H4 (cell line): ENCODE measurements at places on chromosomes 1 and 21. TPM values are rescaled to one million over a fixed set of nuclear protein-coding genes. Genes with fewer than 3 reads are reported as not detected.
A peak's percentile ranks its signal among the peaks of the same experiment; 100 is the strongest.

The SLC16A4 gene
- 85.2 and 91.7 TPM in 2 replicates for total RNA-seq

The SPRR1B gene
- not detected in 2 replicates for total RNA-seq

DNA sequence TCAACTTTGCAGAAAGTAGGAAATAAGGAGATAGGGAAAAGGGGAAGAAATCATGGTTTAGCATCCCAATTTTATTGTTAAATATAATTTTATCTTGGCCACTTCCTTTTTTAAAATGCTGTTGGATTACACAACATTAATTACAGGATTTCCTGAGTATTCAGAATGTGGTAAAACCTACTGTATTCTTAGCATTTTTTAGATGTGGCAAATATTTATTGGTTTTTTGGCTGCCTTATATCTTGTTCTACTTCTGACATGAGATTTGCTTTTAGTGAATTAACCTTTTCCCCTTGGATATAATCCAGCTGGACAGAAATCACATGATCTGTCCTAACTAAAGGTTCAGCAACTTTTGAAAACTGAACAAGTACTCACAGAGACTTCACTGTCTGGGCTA is 104.9 kb downstream of the PTGS2 start:
- peak; percentile 38 for DNase-seq

The IFI16 gene
- total RNA-seq: 31.8 and 54.0 TPM in 2 replicates

DNA sequence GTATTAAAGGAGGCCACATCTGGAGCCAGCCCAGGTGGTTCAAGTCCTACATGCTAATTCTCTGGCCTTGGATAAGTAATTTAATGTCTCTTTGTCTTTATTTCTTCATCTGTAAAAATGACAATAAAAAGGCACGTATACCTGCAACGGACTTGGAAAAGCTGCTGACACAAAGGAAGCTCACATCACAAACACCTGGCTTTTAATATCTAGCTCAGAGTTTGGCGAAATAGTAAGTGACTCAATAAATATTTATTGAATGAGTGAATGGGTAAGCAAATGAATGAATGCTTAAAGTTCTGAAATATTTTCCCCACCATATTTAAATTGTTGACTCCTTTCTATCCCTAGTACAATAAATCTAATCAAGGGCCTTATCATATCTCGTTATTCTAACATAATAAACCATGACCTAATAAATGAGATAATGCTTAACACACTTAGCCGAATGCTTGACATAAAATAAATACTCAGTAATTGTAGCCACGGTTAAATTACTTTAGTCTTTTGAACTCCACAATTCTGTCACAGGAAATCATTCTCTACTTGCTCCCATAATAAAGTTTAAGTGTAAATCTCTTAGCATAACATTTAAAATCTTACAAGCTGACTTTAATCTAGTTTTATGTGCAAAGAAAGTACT is 74.7 kb upstream of the PALMD start:
- DNase-seq: no peak

The CR1L gene
- total RNA-seq: not detected in 2 replicates

DNA sequence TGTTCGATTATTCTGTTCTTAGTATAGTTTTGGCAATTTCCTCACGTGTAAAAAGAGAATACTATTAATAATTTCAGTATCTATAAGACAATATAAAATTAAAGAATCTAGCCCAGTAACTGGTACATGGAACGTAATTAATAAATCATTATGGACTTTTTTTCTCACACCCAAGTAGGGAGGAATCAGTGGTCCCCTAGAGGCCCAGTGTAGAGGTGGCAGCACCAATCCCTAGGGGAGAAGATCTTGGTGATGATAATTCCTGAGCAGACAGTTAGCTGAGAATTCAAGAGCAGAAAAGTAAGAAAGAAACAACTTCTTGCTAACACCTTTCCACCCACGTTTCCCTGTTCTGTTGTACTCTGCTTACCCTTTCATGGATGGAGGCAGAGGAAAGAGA is 19.7 kb upstream of the SELE start:
- no peak for DNase-seq

The ZBTB8A gene
- total RNA-seq: 5.1 and 6.6 TPM in 2 replicates

DNA sequence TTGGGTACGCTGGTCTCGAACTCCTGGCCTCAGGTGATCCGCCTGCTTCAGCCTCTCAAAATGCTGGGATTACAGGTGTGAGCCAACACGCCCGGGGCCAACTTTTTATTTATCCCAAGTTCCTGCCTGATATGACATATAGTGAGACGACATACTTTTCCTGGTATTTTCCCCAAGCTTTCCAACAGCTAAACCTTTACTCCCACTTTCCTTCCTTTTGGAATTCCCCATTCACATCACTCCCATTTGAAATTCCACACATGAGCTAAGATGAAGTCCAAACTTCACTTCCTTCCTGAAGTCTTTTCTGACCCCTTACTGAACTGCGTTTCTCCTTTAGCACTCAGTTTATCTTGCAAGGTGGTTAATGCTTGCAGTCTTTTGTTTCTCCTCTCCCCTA is 64.1 kb downstream of the S1PR1 start:
- DNase-seq: no peak

The PDE4B gene
- 7.1 and 9.4 TPM in 2 replicates for total RNA-seq

GRCh38 chr1:154599658-154600057 is 8.3 kb downstream of the ADAR start:
- DNase-seq: no peak

The BSDC1 gene
- 47.0 and 47.5 TPM in 2 replicates for total RNA-seq

DNA sequence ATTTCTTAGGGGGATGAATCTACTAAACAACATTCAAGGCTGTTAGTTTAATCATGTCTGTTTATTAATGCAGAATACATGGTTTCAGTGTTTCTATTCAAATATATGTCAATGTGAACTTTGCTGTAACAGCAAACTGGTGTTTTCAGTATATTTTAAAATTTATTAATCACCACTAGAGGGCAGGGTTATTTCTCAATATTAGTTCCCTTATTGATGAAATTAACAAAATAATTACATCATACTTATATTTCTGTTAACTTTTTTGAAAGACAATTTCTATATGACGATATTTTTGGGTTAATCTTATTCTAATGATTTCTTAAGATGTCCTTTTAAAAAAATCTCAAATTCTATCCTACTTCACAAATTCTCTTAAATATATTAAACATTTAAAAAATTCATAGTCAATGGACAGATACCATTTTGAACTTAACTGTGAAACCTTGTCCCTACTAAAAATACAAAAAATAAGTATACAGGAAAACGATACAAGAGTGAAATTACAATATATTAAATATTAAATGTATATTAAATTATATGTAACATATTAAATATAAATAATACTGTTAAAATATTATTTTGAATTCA is 1034.1 kb upstream of the PRMT6 start:
- no peak for DNase-seq

- no peak for DNase-seq
Measured at GRCh38 chr1:171280599-171280998, 32.3 kb downstream of the FMO1 start.

The LPAR3 gene
- total RNA-seq: 0.27 TPM in 1 of 2 replicates, not detected in the other

The HAPLN2 gene
- not detected in 2 replicates for total RNA-seq

DNA sequence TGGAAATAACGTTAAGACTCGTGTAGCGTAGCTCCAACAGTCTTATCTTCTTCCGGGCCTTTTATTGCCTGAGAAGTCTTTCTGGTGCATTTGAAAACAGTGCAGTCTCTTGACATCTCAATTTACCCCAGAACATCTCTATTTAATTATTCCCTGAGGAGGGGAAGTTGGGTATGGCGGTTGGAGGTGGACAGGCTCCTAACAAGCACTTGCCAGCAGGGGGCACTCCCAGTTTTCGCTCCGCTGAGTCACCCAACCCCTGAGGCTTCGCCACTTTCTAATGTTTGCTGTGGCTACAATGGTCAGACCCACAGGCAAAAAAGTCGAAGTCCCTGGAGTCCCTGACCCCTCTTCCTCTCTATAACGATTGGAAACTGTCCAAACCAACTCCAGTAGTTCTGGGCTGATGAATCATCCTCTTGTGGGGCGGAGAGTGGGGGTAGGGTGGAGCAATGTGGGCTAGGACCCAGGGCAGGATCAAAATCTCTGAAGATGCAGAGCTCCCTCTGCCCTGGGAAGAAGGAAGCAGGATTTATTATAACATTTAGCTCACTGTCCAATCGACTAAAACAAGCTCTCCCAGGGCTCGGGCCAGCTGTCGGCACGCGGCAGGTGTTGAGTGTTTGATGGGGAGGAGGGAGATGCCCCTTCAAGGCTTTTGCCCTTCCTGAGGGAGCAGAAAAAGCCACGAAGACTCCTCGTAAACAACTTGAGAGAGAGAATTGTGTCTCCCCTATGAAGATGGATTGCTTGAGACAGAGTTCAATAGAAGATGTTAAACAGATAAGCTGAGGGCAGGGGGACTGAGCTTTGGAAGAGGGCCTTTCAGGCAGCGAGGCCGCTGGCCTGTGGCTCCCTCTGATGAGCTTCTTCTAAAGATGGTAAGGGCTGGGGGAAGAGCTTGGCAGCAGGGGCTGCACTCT is 85.7 kb downstream of the BRINP2 start:
- DNase-seq: peak; percentile 98

GRCh38 chr1:221961532-221962292 is 219.8 kb upstream of the DUSP10 start:
- peak; percentile 84 for DNase-seq

GRCh38 chr1:85580872-85581801 is 576 bp downstream of the CCN1 start:
- peak; percentile 66 for DNase-seq

The CFHR3 gene
- total RNA-seq: not detected in 2 replicates

The S100A5 gene
- total RNA-seq: not detected in 2 replicates

The MANEAL gene
- 8.9 and 10.4 TPM in 2 replicates for total RNA-seq

The ADORA1 gene
- total RNA-seq: 0.47 and 0.58 TPM in 2 replicates

DNA sequence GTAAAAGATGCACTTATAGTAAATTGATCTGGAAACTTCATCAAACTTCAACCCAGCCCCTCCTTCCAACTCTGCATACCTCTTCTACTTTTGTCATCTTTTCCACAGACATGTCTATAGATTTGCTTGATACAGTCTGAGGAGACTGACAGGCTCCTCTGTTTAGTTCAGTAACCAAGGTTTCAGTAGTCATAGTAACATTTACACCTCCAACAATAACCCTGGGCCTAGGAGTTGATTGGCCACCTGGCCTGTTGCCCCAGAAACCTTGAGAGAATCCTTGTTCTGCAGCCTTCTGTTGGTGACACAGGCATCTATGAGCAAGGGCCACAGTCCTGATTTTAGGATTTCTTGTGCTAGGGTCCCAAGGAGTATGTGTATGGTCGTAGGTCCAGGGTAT is at the start of gene CFAP141:
CFAP141 (minus strand) TSS at position 138 of the 400 bp plus-strand sequence; CDS start at position 112, 26 bp downstream.
- DNase-seq: no peak

The PDIK1L gene
- 5.7 and 7.3 TPM in 2 replicates for total RNA-seq

DNA sequence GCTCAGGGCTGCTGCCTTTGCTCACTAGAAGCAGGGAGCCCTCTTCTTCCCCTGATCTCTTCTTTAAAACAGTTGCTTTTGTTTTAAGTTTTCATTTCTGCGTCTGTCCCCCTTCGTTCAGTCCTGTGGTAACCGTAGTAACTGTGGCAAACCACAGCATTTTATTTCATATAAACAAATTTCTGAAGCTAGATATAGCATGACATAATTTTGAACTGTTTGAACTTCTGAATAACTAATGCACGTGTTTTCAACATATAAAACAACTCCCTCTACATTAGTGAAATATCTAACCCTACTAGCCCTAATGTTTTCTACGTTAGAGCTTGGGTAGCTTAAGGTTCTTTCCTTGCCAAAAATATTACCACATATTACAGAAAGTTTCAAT is 104.6 kb downstream of the DISP1 start:
- peak; percentile 50 for DNase-seq

- DNase-seq: no peak
Measured at GRCh38 chr1:38500352-38500751, 359.2 kb downstream of the RRAGC start.

- DNase-seq: peak; percentile 21
Measured at GRCh38 chr1:236759252-236759859, 35.7 kb upstream of the MTR start.

The NFIA gene
- total RNA-seq: 3.9 and 7.4 TPM in 2 replicates

The SLC30A10 gene
- not detected in 2 replicates for total RNA-seq

- no peak for DNase-seq
Measured at GRCh38 chr1:180912211-180912800, 391 bp upstream of the KIAA1614 start.

DNA sequence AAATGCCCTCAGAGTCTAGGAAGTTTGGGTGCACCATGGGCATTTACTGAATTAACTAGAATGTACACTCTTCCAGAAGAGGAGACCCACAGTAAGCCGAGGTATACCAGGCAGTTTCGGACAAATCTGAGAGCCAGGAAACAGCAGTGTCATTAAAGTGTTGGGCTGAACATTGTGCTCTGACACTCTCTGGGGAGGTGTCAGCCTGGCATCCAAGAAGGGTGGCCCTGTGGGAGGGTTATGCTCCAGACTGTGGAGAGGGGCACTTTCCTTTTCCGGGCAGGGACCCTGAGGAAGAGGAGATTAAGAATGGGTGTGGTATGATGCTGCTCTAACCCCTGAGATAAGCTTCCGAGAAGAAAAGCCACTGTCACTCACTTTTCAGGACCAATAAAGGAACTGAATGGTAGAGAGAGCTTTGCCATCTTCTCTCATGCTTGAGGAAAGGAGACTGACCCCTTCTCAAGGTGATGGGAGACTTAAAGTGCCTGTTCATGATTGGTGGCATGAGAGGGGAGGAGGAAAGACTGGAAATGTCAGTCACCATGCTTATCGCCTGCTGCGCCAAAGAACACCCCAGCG is 98.2 kb downstream of the UCK2 start:
- DNase-seq: no peak

DNA sequence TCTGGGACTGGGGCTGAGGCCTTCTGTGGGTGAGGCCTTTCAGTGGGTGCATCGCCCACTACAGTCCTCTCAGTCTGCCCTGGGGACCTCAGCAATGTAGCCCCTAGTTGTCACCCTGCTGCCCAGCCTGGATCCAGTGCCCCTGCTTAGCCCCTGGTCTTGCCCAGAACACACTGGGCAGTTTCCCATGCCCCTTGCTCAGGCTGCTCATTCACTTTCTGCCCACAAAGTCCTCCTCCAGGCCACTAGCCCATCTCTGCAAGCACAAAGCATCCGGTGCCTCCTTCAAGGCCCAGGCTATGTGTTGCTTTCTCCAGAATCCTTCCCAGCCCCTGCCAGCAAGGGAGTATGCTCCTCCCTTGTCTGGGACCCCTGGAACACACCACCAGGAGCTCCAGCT is 5.4 kb upstream of the ADORA1 start:
- no peak for DNase-seq

The TNNT2 gene
- total RNA-seq: not detected in 2 replicates

GRCh38 chr1:42847111-42847595 is 740 bp downstream of the ZNF691 start:
- DNase-seq: no peak

DNA sequence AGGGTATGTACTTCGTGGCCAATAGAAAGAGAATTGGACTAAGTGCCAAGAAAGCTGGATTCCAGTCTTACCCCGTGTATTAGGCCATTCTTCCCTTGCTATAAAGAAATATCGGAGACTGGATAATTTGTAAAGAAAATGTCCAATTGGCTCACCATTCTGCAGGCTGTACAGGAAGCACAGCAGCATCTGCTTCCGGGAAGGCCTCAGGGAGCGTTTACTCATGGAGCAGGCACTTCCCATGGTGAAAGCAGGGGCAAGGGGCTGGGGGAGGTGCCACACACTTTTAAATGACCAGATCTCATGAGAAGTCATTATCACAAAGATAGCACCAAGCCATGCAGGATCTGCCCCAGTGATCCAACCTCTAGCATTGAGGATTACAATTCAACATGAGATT is 7.8 kb upstream of the AMIGO1 start:
- no peak for DNase-seq
